ENCODE measurements at places on chromosomes 12 and 14. TPM values are rescaled to one million over a fixed set of nuclear protein-coding genes. Genes with fewer than 3 reads are reported as not detected.
A peak's percentile ranks its signal among the peaks of the same experiment; 100 is the strongest.

The IL31 gene
- total RNA-seq: not detected

DNA sequence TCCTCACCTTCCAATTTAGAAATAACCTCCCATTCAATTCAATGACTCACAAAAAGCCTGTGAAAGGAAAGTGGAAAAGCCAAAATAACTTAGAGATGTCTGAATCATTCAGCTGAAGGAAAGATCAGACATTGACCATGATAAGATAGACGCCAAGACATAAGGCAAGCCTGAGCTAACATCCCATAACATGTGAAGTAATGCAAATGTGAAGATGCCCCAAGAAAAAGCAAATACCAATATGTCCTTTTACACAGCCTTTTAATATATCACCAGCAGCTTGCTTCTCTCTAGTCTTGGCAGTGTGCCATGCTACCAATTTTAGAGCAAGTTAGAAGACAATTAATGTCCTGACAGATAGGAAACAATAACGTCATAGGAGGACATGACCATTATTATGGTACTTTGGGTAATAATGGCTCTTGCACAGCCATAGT is 2.4 kb upstream of the NUMB start:
- no peak for DNase-seq

DNA sequence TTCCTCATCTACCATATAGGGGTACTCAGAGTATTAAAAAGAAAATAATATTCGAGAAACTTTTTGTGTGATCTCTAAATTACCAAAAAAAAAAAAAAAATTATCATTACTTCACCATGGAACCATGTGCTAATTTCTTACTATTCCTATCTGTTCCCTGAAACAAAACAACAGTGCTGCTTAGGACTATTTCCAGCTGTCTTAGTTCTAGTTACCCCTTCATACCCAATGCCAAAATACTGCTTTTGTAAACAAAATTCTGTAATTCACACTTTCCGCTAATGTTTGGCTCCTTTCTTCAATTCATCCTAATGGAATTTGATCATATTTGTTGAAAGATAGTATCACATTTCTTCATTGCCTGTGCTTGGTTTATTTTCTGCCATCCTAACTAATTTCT is 470.2 kb downstream of the BTG1 start:
- no peak for DNase-seq

- DNase-seq: no peak
These were observed 52.6 kb downstream of the RBMS2 start for GRCh38 chr12:56574210-56574609.

DNA sequence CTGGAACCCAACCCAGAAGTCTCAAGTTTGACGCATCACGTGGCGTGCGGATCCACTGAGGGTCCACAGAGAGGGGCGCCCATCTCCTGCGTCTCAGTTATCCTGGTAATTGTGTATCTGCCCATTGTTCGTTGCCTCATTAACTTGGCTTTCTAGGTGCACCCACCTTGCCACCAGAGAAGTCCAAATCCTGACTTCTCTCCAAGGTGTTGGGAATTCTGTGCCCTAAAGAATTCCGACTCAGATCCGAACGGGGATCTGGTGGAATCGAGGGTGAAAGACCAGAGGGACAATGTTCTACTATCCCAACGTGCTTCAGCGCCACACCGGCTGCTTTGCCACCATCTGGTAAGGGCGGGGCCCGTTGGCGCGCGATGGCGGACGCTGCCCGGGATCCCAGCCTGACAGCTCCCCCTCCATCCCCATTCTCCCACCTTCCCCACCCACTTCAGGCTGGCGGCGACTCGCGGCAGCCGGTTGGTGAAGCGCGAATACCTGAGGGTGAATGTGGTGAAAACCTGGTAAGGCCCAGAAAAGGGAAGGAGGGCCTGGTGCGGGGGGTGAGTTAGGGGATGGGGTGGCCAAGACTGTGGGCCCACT is 481 bp downstream of the REC8 start:
- peak; percentile 33 for DNase-seq

DNA sequence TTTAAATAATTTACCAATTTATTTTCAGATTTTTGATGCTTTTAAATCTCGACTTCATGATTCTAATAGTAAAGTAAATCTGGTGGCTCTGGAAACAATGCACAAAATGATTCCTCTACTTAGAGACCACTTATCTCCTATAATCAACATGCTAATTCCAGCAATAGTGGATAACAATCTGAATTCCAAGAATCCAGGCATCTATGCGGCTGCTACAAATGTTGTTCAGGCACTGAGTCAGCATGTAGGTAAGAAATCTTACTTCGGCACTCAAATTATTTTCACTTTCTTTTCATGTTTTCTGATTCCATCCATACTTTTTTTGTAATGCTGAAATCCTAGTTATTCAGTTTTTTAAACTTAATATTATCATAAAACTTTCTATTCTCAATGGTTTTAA is 15.5 kb upstream of the PRPF39 start:
- no peak for DNase-seq

The USP5 gene
- 67.0 TPM for total RNA-seq

GRCh38 chr14:97458661-97459579 is 661.7 kb downstream of the VRK1 start:
- DNase-seq: peak; percentile 39

- no peak for DNase-seq
These were observed 171.2 kb downstream of the CEP128 start for GRCh38 chr14:80770114-80770908.

GRCh38 chr12:21527451-21528180 is 1.5 kb downstream of the SPX start:
- peak; percentile 78 for DNase-seq

The TPH2 gene
- total RNA-seq: 0.10 TPM

DNA sequence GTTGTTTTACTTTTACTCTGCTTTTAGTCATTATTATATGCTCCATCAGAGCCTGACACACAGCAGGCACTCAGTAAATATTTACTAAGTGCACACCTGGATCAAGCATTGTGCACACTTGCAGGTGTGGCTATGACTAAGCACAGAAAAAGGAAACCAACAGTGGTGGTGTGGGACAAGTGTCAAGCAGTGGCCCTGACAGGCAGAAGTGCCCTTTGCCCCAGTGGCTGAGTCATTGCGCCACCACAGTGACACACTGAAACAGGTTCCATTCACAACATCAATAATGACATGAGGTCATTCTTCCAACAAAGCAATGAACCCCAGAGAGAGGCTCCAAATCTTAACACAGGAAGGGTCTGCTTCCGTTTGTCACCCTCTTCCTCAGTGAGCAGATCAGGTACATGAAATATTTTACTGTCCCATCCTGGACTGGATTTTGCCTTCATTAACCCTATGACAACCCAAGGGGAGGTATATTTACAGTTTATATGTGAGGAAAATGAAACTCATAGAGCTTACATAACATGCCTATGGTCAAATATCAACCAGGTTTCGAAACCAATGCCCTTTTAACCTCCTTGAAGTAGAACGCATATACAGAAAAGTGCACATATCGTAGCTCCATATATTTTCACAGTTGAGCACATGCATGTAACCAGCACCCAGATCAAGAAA is 82.6 kb upstream of the GTF2A1 start:
- no peak for DNase-seq

DNA sequence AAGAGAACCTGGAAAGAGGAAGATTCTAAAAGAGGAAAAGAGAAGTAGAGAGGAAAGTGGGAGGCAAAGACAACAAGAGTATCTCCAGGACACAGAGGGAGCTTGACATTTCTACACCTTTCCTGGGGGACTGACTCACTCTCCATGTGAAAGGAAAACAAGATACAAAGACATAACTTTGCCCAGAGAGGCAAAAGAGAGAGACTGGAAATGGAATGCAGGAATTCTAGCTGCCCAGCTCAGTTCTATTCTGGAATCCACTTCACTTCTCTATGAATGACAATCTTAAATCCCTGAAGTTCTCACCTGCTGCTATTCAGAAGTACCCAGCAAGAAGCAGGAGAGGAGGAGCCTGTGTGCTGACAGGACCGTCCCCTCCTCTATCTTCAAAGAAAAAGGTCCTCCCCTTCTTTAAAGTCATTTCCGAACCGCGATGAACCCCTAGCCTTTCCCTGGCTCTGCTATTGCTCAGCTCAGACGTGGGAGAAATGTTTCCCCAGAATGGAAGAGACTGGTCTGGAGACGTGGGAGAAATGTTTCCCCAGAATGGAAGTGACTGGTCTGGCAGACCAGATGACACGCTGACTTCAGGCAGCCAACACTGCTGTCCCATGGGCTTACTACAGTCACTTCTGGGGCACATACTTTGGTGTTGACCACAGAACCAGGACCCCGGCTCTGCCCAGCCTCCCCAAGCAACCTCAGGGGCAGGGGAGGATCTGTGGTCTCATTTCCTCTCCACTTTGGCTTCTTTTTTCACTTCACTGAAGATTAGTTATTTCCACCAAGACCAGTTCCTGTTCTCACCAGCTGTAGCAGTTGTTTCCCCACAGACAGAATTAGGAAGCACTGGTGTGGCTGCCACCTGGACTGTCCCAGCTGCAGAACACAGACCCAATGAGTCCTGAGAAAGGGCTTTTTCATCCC is 8.3 kb downstream of the FMNL3 start:
- DNase-seq: peak; percentile 64

- peak; percentile 59 for DNase-seq
These were observed 2.7 kb downstream of the BHLHE41 start for GRCh38 chr12:26122061-26122680.

- no peak for DNase-seq
These were observed 537.6 kb upstream of the TMEM132C start for GRCh38 chr12:127729381-127729780.

The TBX5 gene
- not detected for total RNA-seq

GRCh38 chr12:4270016-4270830 is 3.3 kb upstream of the CCND2 start:
- DNase-seq: peak; percentile 33

DNA sequence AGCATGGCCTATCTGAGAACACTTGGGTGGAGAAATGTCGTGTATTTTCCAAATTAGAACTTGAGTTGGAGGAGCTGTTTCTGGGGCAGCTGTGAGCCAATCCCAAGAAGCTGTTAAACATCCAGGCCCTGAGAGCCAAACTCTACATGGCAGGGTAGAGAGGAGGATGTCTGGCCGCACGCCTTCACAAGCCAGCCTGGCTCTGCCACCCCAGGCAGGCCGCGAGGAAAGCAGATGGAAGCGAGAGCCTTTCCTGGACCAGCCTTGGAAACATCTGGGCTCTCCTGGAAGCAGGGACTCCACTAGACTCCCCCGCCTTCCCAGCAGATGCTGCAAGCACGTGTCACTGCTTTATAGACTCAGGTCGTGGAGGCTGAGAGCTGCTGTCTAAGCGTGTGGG is 312.8 kb upstream of the FKBP4 start:
- no peak for DNase-seq

The KRT71 gene
- total RNA-seq: not detected

The TAMALIN gene
- 25.5 TPM for total RNA-seq

GRCh38 chr12:14481201-14481600 is 86.5 kb downstream of the PLBD1 start:
- no peak for DNase-seq

The SIX1 gene
- 42.4 TPM for total RNA-seq

GRCh38 chr12:114439817-114440216 is 33.9 kb upstream of the TBX5 start:
- DNase-seq: no peak

DNA sequence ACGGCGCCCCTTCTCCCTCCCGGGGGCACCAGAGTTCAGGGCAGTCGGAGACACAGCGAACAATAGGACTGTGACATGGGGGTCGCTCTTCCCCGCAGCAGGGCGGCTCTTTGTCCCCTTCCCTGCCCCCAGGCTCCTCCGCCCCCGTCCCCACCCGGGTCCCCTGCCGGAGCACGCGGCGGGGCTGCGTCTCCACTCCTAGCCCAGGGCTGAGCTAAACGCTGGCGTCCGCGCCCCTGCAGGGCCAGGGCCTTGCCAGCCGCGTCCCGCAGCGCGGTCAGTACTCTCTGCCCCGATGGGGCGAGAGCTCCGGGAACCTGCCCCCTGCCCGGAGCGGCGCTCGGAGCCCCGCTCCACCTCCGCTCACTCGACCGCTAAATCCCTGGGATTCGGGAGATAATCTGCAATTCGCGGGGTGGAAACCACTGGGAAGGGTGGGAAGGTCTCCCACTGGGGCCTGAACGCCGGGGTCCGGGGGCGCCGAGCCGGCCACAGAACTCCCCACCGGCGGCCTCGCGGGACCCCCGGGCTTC is 825 bp upstream of the CCDC85C start:
- DNase-seq: no peak

The KRT78 gene
- total RNA-seq: 64.7 TPM

- DNase-seq: no peak
These were observed 6.3 kb upstream of the NRIP2 start for GRCh38 chr12:2841056-2841650.

The GPRC5D gene
- total RNA-seq: not detected

The LGMN gene
- total RNA-seq: 71.1 TPM

DNA sequence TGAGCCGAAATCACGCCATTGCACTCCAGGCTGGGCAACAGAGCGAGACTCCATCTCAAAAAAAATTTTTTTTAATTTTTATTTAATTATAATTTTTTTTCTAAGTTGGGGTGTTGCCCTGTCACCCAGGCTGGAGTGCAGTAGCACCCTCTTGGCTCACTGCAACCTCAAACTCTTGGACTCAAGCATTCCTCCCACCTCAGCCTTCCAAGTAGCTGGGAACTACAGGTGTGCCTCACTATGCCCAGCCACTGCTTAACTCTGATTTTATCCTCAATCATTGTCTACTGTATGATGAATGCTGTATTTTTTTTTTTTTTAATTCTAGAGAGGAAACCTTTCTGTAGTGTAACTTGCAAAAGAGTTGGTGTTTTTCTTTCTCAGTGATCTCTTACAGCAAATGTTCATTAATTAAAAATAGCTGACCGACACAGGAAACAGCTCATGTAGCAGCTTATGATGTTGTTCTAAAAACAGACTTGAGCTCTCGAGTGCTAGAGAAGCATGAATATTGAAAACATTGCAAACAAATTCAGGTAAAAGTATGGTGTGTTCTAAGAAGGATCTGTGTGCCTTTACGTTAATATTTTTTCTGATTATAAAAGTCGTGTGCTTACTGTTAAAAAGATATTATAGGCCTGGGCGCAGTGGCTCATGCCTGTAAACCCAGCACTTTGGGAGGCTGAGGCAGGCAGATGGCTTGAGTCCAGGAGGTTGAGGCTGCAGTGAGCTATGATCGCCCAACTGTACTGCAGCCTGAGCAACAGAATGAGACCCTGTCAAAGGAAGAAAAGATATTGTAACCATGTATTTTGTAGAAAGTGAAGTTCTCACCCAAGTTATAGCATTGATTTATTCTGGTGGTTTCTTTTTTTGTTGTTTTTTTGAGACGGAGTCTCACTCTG is 68.9 kb downstream of the FGD4 start:
- no peak for DNase-seq

GRCh38 chr14:70655110-70655826 is 13.6 kb downstream of the TTC9 start:
- no peak for DNase-seq

Measured in tongue (tissue), 3 donors.